CD4-positive, alpha-beta T cell treated with Interleukin-4 for 4 hours (primary cell): ENCODE measurements at places on chromosomes 7 and 10.

- no peak for DNase-seq
These were observed 97.3 kb upstream of the COL1A2 start for GRCh38 chr7:94297397-94297838.

GRCh38 chr10:98286419-98286818 is 18.4 kb upstream of the LOXL4 start:
- DNase-seq, result no peak

GRCh38 chr7:71348821-71349681 is 217.1 kb downstream of the GALNT17 start:
- no peak for DNase-seq

- no peak for DNase-seq
These were observed 10.3 kb upstream of the ZNF273 start for GRCh38 chr7:64892666-64893309.

GRCh38 chr7:152054367-152055230 is 29.1 kb downstream of the GALNT11 start:
- DNase-seq, result no peak

- no peak for DNase-seq
These were observed 36.5 kb downstream of the RAPGEF5 start for GRCh38 chr7:22320416-22320815.

DNA sequence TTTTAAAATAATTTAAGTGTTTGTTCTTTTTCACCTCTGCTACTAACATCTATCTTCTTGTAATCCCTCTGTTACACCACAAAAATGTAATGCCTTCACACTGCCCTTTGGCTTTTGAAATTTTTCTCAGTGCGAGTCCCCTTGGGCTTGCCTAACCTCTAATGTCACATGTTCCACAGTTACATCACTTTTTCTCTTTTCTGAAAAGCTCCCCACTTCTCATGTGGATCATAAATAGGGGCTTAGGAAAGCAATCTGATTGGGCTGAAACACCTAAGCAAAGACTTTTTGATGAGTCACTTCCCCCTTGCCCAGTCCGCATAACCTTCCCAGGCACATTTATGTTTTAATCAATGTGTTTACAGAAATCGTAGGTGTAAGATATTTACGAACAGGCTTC is 288.2 kb downstream of the IPMK start:
- no peak for DNase-seq

DNA sequence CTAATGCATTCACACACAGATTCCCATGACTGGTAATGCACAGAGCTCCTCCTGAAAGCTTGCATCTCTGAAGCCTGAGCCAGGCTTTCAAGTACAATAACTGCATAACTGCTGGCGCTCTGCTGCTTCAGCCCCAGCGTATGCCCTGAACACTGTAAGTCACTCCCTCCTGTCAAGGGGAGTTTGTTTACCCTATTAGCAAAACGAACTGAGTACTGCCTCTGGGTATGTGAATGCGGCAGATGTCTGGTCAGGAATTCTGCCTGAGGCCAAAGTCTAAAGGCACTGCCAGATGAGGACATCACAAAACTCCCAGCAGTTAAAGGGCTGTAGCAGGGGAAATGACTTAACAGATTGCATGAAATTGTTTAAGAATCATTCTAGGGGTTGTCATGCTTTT is 97.7 kb downstream of the NRCAM start:
- DNase-seq, result no peak

DNA sequence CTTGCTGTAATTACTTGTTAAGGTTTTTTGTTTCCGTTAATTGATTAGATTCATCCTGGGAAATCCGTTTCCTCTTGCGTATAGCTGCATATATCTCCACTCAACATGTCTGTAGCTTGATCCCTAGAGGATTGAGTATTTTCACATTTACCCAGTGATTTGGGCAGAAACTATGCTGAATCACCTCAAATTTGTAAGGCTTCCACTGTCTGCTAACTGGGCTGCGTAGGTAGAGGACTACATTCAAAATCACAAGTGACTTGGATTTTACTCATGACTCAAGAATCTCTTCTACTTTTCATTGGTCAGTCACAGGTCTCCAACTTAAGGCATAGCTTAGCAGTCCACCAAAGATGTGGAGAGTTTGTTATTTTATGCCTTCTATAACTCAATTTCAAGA is 141.8 kb downstream of the POLR1F start:
- no peak for DNase-seq

- no peak for DNase-seq
These were observed 156.3 kb downstream of the POLR1F start for GRCh38 chr7:19552576-19552975.

DNA sequence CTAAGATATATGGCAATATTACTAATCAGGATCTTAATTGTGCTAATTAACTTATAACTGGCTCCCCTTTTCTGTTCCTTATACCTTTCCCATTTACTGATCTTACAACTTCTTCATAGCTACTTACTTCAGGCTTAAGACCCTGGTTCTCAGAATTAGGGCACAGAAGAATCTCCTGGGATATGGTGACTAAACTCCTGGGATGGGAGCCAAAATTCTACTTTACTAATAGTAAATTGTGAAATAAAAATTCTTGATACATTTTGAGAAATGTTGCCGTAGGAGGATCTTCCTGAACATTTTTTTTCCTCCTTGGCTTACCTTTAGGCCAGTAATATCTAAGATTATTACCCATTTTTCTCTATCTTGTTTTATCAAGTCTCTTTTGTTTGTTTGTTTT is 309.5 kb downstream of the ATRNL1 start:
- DNase-seq, result no peak

- no peak for DNase-seq
These were observed 718.8 kb downstream of the MAGI2 start for GRCh38 chr7:78734626-78735025.

DNA sequence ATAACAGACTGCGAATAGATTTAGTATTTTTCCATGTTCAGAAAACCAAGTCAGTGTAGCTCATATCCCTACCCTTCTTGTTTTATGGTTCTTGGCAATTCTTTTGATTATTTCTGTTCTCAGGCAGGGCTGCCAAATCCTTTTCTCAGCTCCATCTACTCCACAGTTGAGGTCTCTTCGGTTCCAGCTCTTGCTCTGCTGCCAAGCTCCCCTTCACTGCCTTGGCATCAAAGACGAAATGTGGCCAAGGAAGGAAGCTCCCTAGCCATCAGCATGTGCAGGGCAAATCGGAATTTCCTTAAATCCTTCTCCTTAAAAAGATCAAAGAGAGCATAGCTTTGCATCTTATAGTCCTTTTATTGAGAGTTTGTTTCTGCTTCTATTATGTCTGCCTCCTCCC is 116.4 kb upstream of the NOBOX start:
- DNase-seq, result no peak

- DNase-seq, result peak; percentile 68
These were observed 15.4 kb downstream of the NFE2L3 start for GRCh38 chr7:26167303-26167934.

DNA sequence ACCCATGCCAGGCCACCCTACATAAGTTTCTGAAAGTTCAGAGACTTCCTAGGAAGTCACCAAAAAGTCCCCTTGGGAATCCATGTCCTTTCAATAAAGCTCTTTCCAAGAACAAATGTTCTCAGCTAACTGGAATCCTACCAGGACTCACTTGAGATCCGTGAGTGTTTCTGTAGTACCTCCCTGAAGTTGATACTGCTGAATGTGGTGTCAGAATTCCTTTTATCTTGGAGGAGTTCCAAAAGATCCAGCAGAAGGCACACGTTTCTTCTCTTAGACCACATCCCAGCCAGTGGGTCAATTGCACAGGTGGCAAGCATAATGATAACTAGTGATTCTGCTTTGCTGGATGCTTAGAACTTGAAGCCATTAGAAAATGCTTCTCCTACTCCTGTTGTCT is 689.7 kb upstream of the IGFBP3 start:
- no peak for DNase-seq

DNA sequence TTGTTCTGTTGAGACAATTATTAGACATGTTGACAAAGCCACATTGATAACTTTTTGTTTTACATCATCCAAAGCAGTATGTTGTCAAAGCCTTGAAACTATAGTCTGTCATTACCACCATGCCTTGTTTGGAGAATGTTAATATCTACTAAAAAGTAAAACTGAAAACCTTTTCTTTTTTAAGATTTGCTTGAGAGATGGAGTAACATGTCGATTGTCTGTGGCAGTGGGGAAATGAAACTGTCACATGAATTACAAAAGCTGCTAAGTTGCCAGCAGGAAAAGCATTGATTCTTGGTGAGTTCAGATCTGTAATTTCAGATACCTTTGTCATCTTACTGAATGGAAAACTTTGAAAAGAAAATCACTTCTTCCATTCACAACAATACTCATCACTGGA is 69.1 kb downstream of the TFPI2 start:
- DNase-seq, result no peak

GRCh38 chr7:105122619-105123018 is 108.6 kb downstream of the KMT2E start:
- DNase-seq, result no peak

DNA sequence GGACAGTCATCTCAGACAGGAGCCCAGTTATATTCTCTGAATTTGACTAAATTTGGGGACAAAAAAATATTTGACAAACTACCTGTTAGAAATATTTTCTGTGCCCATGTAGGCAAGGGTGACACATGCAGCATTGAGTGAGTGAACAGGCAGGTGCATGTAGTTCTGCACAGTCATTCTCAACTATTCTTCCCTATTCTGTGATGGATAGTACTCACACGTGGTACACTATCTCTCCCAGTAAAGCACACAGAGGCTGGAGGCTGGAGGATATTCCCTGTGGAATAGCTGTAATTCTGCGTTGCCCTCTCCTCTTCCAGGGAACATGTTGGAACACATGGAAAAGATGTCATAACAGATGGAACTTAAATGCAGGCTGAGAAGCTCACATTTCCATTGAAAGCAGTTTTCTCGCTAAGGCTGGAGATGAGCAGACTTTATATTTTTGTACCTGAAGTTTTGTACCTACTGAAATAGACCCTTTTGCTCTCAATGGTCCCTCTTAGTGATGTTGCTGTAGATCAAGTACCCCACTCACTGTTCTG is 75.0 kb downstream of the GPR141 start:
- no peak for DNase-seq

GRCh38 chr10:5393529-5393928 is 11.1 kb downstream of the TUBAL3 start:
- DNase-seq, result no peak

GRCh38 chr7:45001826-45002225 is 1.8 kb downstream of the CCM2 start:
- no peak for DNase-seq

- DNase-seq, result no peak
These were observed 49.9 kb upstream of the STEAP1B start for GRCh38 chr7:22549667-22550513.

GRCh38 chr7:45469103-45469502 is 105.1 kb upstream of the ADCY1 start:
- DNase-seq, result no peak

DNA sequence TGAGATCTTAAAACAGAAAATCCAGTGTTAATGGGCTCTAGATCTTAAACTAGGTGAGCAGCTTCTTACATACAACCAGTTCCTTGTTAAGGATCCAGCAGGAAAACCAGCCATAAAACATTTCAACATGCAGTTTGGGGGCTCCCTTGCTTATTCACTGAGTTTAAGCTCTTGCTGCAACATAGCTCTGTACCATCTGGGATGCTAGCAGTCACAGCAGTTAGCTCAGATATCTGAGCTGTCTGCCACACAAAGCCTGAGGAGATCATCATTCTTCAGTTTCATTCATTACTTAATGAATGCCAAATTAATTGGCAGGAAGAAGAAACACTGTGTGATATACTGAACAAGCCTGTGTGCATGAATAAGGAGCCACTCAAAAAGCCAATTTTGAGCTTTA is 62.8 kb downstream of the PODXL start:
- no peak for DNase-seq

DNA sequence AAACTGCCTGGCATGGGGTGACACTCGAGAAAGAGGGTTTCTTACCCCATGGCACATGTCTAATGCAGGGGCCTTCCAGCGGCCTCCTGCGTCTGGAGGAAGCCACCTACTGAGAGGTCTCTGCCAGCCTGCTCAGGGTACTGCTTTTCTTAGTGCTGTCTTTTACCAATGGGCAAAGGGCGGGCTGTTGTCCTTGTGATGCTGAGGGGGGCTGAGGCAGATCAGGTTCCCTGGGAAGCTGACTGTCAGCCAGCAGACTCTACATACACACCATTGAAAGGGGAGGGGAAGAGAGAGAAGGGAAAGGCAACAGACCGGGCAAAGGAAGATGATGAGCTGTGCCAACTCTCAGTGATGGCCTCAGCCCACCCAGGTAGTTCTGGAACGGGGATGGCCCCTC is 48.7 kb downstream of the COL13A1 start:
- DNase-seq, result no peak

- peak; percentile 81 for DNase-seq
These were observed 76.9 kb downstream of the RNF216 start for GRCh38 chr7:5704534-5704922.

DNA sequence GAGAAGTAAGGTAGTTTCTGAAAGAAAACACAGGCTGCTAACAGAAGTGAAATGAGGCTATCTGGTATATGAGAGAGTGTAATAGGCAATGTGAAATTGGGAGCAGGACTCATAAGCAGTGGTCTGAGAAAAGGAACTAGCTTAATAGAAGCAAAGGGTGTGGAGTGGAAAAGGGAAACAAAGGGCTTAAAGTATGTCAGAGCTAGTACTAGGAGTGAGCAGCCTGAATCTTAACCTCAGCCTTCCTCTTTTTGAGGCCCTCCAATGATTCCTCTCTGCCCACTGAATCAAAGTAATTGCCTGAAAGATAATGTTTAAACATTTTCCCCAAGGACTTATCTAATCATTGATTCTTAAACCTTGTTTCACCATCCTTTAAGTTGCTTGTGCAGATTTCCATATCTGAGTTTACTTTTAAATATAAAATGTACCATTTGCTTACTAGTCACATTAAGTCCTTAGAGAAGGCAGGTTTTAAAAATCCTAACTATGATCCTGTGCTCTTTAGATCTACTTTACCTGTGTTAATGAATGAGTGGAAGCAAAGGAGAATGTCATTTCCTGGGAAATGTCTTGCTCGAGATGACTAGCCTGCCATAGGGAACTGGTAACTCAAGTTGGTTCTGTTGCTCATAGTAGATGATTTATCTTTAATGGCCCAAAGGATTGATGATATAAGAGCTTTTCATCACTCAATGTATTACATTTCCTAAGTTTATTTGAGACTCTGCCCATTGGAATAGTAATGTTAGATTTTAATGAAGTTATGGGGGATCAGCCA is 155.0 kb downstream of the SKAP2 start:
- DNase-seq, result no peak

GRCh38 chr10:30818854-30819253 is 189.3 kb upstream of the LYZL2 start:
- DNase-seq, result no peak

DNA sequence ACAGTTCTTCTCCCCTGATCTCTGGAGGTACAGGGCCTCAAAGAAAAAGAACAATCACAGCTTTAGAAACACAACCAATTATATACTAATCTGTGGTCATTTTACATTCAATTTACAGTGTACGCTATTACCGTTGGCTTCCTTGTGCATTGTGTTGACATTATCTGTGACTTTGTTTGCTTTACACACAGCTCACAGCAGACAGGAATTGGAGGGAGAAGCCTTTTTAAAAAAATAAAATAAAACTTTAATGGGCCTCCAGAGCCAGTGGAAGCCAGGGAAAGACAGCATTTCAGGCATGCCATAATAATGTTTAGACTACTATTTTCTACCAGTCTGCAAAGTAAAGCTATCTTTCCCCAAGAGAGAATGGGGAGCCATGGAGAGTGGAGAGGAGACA is 179.0 kb upstream of the ADO start:
- no peak for DNase-seq
